ENCODE measurements at places on chromosomes 7 and 10.

DNA sequence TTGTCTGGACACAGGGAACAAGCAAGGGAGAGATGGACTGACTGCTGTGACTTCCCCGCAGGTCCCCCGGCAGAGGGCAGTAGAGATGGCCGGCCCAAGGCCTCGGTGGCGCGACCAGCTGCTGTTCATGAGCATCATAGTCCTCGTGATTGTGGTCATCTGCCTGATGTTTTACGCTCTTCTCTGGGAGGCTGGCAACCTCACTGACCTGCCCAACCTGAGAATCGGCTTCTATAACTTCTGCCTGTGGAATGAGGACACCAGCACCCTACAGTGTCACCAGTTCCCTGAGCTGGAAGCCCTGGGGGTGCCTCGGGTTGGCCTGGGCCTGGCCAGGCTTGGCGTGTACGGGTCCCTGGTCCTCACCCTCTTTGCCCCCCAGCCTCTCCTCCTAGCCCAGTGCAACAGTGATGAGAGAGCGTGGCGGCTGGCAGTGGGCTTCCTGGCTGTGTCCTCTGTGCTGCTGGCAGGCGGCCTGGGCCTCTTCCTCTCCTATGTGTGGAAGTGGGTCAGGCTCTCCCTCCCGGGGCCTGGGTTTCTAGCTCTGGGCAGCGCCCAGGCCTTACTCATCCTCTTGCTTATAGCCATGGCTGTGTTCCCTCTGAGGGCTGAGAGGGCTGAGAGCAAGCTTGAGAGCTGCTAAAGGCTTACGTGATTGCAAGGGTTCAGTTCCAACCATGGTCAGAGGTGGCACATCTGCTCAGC lies 6.0 kb downstream of the CYREN start:
- no peak for DNase-seq

GRCh38 chr10:123999956-124000615 lies 93.3 kb downstream of the CHST15 start:
- DNase-seq: no peak

- DNase-seq: no peak
Measured at GRCh38 chr7:111666260-111666659, 104.0 kb upstream of the IMMP2L start.

- no peak for DNase-seq
Measured at GRCh38 chr7:137992104-137992549, 9.8 kb downstream of the CREB3L2 start.

DNA sequence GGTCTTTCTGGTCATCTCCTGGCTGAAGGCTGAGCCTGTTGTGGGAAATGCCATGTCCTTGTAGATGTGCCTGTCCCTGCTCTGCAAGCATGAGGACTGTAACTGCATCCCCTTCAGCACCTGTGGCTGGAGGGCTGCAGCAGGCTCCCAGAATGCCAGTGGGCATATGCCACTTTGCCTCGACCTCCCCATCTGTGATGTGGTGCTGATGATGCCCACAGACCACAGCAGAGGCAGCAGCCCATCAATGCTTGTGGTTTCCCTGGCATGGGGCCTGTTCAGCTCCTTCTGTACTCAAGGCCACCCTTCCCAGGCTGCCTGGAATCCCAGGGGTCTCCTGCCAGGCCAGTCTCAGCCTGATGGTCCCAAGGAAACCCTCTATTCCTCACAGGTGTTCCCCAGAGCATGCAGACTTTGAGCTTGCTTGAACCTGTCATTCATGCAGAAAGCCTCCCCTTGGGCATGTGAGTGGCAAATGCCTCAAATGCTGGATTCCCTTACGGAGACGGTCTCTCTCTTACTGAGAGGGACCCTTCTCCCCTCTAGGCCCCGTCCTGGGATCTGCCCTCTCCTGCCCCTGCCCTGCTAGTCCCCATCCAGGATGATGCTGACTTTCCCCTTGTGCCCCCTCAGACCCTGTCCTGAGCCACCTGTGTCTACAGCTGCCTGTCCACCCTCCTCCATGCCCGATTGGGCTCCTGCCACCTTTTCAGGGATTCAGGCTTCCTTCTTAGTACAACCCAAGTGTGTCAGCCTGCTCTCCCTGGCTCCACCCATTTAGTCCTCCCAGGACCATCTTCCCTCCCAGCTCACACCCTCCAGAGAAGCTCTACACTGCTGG lies 50.9 kb upstream of the ANTXRL start:
- no peak for DNase-seq

GRCh38 chr7:155585532-155585895 lies 39.2 kb upstream of the CNPY1 start:
- DNase-seq: no peak

GRCh38 chr10:100372415-100373297 lies 25.6 kb downstream of the SCD start:
- DNase-seq: no peak

GRCh38 chr10:121540732-121541395 lies 57.4 kb downstream of the FGFR2 start:
- DNase-seq: no peak

DNA sequence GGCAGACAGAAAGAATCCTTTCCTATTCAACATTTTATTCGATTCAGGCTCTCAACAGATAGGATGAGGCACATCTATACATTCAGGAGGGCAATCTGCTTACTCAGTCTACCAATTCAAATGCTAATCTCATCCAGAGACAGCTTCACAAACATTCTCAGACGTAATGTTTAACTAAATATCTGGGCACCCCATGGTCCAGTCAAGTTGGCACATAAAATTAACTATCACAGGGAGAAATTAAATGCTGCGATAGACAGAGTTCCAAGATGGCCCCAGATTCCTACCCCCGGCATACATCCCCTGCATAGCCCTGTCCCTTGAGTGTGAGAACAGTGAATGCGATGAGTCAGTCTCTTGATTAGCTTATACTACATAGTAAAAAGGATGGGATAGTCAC lies 184.3 kb downstream of the FGFR2 start:
- DNase-seq: no peak

DNA sequence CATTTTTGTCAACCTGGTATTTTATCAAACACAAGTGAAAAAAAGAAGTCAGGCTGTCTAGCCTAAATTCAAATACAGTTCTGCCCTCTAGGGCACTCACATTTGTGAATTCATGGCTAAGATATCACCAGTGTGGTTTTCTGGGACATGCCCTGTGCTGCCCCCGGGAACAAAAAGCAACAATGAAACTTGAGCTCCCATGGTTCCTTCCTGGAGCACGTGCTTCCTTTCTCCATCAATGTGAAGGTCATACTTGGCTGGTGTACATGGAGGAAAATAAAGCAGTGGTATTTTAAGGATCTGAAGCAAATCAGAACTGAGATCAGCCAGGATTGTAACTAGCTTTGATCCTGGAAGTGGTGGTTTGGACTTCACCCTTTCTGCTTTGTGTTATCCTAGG lies 128.9 kb upstream of the FRMD4A start:
- DNase-seq: no peak

DNA sequence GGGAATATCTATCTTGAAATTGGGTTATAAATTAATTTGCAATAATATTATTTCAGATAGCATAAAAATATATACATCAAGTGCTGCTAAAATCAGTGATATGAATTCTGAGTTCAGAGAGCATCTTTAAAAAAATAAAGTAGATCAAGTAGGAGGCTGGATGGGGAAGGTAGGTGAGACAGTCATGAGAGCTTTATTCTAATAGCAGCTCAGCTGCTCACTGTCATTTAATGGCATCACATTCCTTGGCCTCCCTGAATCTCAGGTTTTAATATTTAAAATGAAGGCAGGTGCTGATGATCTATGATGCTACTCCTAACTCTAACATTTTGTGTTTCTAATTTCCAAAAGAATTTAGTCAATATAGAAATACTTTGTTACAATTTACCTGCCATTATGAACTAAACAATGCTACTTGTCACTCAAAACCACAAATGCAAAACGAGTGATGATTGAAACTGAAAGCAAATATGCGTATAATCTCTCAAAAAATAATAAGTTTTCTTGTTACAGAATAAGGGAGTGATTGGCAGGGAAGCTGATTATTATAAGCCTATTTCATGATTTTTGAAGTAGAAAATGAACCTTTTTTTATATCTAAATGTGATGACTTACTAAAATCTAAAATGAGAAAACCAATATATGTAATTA lies 147.6 kb upstream of the CSTF2T start:
- no peak for DNase-seq

- DNase-seq: no peak
Measured at GRCh38 chr10:128305601-128306345, 179.6 kb upstream of the MKI67 start.

GRCh38 chr7:131932271-131932670 lies 375.8 kb upstream of the PODXL start:
- DNase-seq: no peak

- DNase-seq: no peak
Measured at GRCh38 chr10:114767101-114767985, 54.2 kb upstream of the FHIP2A start.

GRCh38 chr10:93542358-93542791 lies 24.1 kb upstream of the FFAR4 start:
- no peak for DNase-seq

- no peak for DNase-seq
Measured at GRCh38 chr7:6188389-6188788, 84.0 kb downstream of the CYTH3 start.

- DNase-seq: no peak
Measured at GRCh38 chr10:15430969-15431771, 60.1 kb upstream of the FAM171A1 start.

DNA sequence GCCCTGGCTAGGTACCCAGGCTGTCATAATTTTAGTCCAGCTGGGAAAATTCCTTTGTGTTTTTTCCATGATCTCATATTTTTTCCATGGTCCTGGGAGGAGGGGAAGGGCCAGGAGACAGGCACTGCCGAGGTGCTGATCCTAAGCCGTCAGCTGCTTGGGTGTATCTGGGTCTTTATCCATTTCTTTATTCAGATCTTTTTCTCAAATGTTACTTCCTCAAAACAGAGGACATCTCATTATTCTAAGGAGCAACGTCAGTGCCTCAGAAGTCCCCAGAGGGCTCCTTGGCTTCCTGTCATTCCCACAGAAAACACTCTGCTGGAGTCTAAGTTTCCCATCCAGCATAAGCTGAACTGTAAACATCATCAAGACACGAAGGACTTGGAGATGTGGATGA lies 2.8 kb upstream of the OR6V1 start:
- no peak for DNase-seq

DNA sequence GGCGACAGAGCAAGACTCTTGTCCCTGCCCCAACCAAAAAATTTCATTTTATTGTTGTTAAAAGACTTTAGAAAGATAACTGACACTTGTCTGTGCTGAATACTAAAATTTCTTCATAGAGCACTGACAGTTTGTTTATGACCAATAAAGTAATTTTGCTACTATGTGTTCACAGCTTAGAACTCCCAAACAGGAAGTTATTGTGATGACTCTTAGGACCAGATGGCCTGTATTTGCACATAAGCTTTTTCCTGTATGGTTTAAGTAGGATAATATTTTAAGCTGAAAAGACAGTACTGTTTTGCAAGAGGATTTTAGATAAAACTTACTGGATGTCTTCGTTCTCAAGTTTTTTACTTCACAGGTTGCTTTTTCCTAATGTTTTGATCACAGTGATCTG lies 80.7 kb downstream of the MMRN2 start:
- DNase-seq: no peak

GRCh38 chr7:148973256-148973655 lies 55.0 kb downstream of the PDIA4 start:
- DNase-seq: no peak

DNA sequence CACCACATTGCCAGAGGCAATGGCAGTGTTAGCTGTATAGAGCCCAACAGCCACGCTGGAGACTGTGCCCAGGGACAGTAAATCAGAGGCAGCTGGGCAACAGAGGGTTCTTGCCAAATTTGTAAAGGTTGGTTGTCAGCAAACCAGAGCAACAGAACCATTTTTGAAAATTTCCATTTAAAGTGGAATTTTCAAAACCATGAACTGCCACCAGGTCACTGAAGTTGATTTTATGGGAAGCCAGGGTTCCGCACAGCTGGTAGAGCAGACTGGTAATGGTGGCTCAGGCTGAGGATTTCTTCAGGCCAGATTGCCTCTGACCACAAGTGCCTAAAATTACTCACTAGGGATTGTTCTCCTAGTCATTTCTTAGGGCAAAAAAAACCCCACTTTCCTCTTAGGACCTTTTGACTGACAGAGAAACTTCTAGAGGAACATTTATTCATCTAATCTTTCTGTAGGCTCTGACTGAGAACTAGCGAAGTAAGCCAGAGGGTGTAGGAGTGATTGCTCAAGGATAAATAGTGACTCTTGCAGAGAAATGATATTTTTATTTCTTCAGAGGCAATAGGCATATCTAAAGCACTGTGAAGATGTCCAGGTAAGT lies 342.4 kb downstream of the BBS9 start:
- DNase-seq: no peak

DNA sequence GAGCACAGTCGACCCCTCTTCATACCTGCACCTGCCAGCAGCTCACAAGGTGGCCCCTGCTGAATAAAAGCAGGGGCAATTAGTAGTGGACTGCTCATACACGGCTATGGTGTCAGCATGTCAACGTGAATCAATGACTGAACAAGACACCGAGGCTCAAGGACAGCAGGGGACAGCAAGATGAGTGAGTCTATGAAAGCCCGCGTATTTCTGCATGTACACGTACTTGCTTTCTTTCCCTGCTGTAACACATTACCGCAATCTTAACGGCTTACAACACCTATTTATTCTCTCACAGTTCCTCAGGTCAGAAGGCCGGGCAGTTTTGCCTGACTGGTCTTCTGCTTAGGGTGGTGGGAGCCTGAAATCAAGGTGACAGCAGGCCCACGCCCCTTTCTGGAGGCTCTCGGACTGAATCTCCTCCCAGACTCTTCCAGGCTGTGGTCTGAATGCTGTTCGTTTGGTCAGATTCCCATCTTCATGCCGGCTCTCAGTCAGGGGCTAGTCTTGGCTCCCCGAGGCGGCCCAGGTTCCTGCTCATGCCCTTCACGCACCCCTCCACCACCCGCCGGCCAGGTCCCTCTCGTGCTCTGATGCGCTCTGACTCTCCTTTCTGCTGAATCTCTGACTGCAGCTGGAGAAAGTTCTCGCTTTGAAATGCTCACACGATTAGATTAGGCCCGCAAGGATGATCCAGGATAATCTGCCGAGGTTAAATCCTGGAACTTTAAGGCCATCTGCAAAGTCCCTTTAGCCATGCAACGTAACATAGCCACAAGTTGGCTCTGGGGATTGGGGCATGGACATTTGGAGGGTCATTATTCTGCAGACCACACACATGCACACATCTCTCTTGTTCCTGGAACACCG lies 7.8 kb upstream of the PPP2R2D start:
- no peak for DNase-seq

- DNase-seq: no peak
Measured at GRCh38 chr10:100014071-100014762, 4.5 kb upstream of the DNMBP start.

GRCh38 chr7:98836811-98837629 lies 32.8 kb downstream of the TMEM130 start:
- DNase-seq: no peak

DNA sequence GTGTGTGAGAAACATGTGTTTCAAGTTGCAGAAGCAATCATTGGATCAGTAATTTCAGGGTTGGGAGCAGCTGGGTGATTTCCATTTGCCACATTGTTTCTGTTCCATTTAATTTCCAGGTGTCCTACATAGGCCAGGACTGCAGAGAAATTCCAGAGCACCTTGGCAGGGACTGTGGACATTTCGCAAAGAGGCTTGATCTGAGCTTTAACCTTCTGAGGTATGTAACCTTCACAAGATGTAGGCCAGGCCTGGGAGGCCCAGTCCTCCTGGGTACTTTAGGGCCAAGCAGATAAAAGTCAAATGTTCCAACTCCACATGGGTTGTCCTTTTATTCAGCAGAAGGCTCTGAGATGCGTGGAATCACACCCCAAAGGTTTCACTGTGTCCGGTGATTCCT lies 6.9 kb downstream of the LRMDA start:
- DNase-seq: no peak

GRCh38 chr7:135197906-135198655 lies 13.2 kb downstream of the WDR91 start:
- no peak for DNase-seq

- no peak for DNase-seq
Measured at GRCh38 chr10:100791369-100792058, 46.1 kb downstream of the PAX2 start.
